Daoy (cell line): ENCODE measurements at places on chromosomes 5 and 9. TPM values are rescaled to one million over a fixed set of nuclear protein-coding genes. Genes with fewer than 3 reads are reported as not detected.

Gene CORO2A
- 1.8 and 2.1 TPM in 2 replicates for total RNA-seq

Gene GAS1
- total RNA-seq: 11.2 and 14.5 TPM in 2 replicates

Gene GRXCR2
- not detected in 2 replicates for total RNA-seq

Gene C5orf58
- total RNA-seq: not detected in 2 replicates

Gene NLN
- 43.8 and 44.2 TPM in 2 replicates for total RNA-seq

Gene FAXDC2
- total RNA-seq: 0.12 and 0.46 TPM in 2 replicates

Gene ARID3C
- not detected in 2 replicates for total RNA-seq

Gene TAF1L
- total RNA-seq: 0.03 and 0.23 TPM in 2 replicates

Gene CDO1
- total RNA-seq: 10.7 and 15.9 TPM in 2 replicates

Gene SLC25A48
- not detected in 2 replicates for total RNA-seq

Gene GRM6
- not detected in 2 replicates for total RNA-seq

Gene ZNF618
- 5.0 and 6.3 TPM in 2 replicates for total RNA-seq

Gene SOX30
- 0.11 TPM in 1 of 2 replicates, not detected in the other for total RNA-seq
